Bronchial smooth muscle cell (primary cell): ENCODE measurements at places on chromosomes 6 and 20. TPM values are rescaled to one million over a fixed set of nuclear protein-coding genes. Genes with fewer than 3 reads are reported as not detected.

Gene TENT5A
- 12.3 and 23.2 TPM in 2 replicates for total RNA-seq

Gene SLC22A2
- not detected in 2 replicates for total RNA-seq

Gene CALHM5
- 8.4 and 9.0 TPM in 2 replicates for total RNA-seq

Gene GJA1
- total RNA-seq, result 91.7 and 120 TPM in 2 replicates

Gene SRSF6
- total RNA-seq, result 31.2 and 53.5 TPM in 2 replicates

Gene SAMD3
- total RNA-seq, result 4.4 and 4.9 TPM in 2 replicates

Gene PBX2
- total RNA-seq, result 27.9 and 31.4 TPM in 2 replicates

Gene ZC2HC1B
- total RNA-seq, result not detected in 2 replicates

Gene KCNK5
- not detected in 2 replicates for total RNA-seq

Gene EYA4
- total RNA-seq, result 13.1 and 37.7 TPM in 2 replicates

Gene GLP1R
- total RNA-seq, result not detected in 2 replicates

Gene HLA-DRB1
- 0.16 TPM in 1 of 2 replicates, not detected in the other for total RNA-seq

Gene ZBTB46
- total RNA-seq, result 23.6 and 54.7 TPM in 2 replicates

Gene LATS1
- total RNA-seq, result 3.9 and 4.9 TPM in 2 replicates

Gene SAMD5
- total RNA-seq, result 0.26 and 2.0 TPM in 2 replicates

Gene FOXS1
- total RNA-seq, result not detected in 2 replicates

Gene SYCP2L
- under 0.01 TPM in 1 of 2 replicates, not detected in the other for total RNA-seq
